ENCODE measurements at places on chromosomes 1 and 21.

GRCh38 chr21:36762642-36763041 is 63.7 kb downstream of the SIM2 start:
- no peak for DNase-seq

DNA sequence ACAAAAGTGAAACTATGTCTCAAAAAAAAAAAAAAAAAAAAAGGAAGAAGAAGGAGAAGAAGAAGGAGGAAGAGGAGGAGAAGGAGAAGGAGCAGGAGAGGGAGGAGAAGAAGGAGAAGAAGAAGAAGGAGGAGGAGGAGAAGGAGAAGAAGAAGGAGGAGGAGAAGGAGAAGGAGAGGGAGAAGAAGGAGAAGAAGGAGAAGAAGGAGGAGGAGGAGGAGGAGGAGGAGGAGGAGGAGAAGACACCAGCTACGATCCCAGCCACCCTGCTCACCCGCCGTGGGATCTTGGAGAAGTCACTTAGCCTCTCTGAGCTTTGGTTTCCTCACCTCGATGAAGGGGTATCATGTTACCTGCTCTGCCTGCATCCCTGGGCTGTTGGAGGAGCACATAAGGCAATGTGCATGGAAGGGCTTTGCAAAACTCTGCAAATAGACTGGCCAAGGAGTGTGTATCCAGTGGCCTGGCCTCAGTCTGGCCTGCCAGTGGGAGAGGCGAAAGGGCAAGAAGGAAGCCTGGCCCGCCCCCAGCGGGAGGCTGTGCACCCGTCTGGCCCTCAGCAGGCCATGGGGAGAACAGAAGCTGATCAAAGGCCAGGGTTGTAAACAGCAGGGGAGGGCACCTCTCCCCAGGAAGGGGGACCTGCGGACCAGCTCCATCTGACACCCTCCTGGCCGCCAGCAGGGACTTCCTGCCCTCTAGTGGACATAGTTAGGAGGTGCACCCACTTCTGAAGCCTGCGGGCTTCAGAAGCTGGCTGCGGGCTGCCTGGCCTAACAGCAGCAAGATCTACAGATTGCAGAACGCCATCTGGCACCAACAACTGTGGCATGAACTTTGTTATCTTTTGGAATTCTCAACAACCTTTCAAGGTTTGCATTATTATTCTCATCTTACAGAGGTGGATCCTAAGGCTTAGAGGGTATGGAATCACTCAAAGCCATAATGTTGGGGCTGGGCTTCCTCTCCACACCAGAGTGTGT is 19.2 kb upstream of the CDK18 start:
- DNase-seq: peak; percentile 57

- DNase-seq: no peak
Observed at GRCh38 chr1:47677241-47677940, 239.5 kb downstream of the FOXD2 start.

DNA sequence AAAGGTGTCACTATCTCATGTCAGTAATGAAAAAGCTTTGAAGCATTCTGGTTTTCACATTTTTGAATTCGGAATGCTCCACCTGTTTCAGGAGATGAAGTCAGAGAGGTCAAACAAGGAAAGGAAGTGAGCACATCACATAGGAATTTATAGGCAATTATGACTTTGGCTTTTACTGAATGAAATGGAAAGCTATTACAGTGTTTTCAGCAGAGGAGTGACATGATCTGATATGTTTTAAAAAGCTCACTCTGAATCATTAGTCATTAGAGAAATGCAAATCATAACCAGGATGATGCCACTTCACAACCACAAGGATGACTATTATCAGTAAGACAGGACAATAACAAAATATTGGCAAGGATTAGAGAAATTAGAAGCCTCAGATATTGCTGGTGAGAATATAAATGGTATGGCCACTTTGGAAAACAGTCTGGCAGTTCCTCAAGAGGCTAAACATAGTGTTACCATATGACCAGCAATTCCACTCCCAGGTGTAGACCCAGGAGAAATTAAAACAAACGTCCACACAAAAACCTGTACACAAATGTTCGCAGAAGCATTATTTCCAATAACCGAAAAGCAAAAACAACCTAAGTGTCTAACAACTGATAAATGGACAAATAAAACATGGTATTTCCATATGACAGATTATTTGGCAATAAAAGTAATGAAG is 7.5 kb downstream of the TAF1A start:
- DNase-seq: no peak

GRCh38 chr1:152411134-152411533 is 2.9 kb downstream of the CRNN start:
- DNase-seq: no peak

- DNase-seq: no peak
Observed at GRCh38 chr1:229862017-229862774, 204.8 kb upstream of the GALNT2 start.

- DNase-seq: no peak
Observed at GRCh38 chr1:6872573-6873261, 87.5 kb downstream of the CAMTA1 start.

DNA sequence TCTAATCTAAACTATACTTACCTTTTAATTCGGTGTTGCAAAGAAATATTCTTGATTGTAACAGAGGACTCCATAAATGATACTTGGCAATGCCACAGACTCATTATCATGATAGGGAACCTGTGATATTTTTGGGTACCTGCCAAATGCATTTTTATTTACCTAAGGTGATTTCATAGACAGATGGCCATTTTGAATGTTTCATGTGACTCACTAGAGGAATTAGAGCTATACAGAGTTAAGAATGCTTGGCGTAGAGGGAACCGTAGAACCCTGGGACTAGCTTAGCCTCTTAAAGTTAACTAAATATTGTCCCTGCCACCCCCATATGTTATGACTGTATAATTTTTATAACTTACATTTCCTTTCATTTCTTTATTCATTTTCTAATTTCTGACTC is 136.1 kb downstream of the DISP1 start:
- DNase-seq: no peak

DNA sequence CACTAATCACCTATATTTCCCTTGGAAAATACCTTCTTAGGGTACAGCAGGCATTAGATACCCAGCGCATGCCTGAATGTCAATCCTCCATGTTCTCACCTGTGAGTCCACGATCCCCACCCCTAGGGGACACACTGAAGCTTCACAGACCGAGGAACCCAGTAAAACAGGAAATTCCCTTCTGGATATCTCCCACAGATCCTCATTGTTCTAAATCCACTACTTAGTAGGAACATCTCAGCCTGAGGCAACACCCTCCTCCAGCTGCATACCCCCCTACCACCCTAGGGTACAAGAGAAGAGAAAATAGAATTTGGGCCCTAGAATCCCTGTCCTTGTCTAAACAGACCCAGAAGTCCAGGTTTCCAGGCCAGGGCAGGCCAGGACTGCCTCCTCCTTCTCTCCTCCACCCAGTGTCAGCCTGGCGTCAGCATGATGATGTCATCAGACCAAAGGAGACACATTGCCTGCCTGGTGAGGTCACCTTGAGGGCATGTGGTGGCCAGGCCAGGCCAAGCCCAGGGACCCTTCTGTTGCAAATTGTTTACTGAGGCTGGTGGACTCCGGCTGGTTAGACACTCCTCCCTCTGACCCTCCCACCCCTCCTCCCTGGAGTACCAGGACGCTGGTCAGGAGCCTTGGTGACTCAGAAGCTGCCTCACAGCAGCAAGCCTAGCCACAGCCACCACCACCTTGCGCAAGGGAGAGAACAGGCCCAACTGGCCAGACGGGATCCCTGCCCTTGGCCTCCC is 6.2 kb downstream of the NECTIN4 start:
- DNase-seq: no peak

DNA sequence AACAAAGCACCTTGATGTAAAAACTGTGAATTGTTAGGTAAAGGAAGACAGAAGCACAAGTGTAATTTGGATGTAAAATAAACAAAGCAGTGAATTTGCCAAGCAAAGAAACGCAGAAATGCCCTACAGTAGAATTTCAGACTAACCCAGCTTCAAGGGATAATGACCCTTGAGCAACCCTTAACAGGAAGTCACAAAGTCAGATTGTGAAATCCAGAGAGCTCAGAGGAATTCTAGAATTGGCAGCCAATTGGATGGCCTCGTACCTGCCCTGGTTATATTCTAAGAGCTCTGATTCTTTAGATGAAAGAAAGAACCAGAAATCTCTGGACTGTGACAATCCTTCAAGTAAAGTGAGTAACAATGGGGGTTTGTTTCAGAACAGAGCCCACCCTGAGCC is 152.7 kb upstream of the CHRM3 start:
- DNase-seq: no peak

Measured in stimulated activated CD4-positive, alpha-beta T cell treated with anti-CD3 and anti-CD28 coated beads, Interleukin-4, amount 100 ng/mL, for 1 hour (primary cell).